ENCODE measurements at places on chromosomes 2 and 18. TPM values are rescaled to one million over a fixed set of nuclear protein-coding genes. Genes with fewer than 3 reads are reported as not detected.

FLACC1 gene
- 1.5 TPM for total RNA-seq

GRCh38 chr2:12168791-12169388, 422.5 kb downstream of the LPIN1 start:
- DNase-seq, result no peak

AGXT gene
- 0.34 TPM for total RNA-seq

CLHC1 gene
- 3.6 TPM for total RNA-seq

GRCh38 chr2:143668234-143668633, 539.0 kb downstream of the ARHGAP15 start:
- no peak for DNase-seq

CRYGD gene
- not detected for total RNA-seq

GRCh38 chr2:11017921-11018320, 106.2 kb downstream of the KCNF1 start:
- DNase-seq, result no peak

- DNase-seq, result no peak
Observed at GRCh38 chr2:36339607-36340218, 15.9 kb upstream of the CRIM1 start.

- no peak for DNase-seq
Observed at GRCh38 chr2:85961754-85962153, 73.0 kb upstream of the ST3GAL5 start.

GRCh38 chr2:40543381-40543780, 91.5 kb upstream of the SLC8A1 start:
- DNase-seq, result no peak

DNA sequence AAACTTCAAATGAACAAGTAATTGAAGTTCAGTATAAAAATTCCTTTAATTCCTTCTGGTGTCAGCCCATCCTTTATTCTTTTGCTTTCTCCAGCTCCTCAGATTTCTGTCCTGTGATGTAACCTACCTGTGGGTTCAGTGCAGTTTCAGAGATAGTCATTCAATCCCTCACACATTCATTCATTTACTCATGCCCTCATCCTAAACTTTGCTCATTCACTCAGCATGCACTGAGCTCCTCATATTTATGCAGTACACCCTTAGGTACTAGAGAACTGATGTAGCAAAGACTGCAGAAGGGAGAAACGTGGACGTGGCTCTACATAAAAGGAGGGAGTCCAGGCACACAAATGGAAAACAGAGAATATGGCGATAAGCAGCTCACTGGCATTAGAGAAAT, 45.3 kb upstream of the STAT1 start:
- DNase-seq, result no peak

GRCh38 chr18:27887287-27887686, 289.6 kb downstream of the CDH2 start:
- DNase-seq, result no peak

GRCh38 chr2:119586085-119586484, 41.8 kb downstream of the CFAP221 start:
- DNase-seq, result no peak

DNA sequence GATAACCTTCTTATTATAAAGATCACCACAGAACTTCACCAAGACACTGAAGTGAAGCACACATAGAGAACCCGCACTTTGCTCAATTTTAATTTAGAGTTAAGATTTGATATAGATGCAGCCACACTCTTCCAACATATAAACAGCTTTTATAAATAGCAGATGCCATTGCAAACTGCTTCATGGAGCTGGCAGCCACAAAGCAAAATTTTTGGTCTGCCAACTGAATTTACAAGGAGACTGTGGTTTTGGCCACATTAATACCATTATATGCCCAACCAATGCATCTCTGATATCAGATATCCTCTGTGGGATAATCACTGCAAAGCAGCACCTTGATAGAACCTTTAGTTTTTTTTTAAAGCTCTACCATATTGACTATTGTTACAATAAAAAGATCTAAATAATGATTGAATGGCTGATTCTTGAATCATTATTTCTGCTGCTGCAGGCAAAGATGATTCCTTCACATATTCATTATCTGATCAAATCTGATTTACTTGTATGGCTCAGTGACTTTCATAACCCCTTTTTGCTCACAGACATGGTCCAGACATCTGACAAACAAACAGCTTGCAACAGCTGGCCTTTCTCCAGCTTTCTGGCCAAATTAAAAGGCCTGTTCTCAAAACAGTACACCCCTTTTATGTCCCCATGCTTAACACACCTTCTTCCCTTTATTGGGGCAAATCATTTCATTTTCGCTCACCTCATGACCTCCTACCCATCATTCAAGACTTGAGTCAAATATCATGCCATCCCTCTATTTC, 88.4 kb downstream of the METTL4 start:
- no peak for DNase-seq

GRCh38 chr18:59929621-59930295, 30.0 kb downstream of the PMAIP1 start:
- DNase-seq, result no peak

IL1F10 gene
- total RNA-seq, result not detected

GRCh38 chr2:42044939-42045338, 2.9 kb upstream of the PKDCC start:
- no peak for DNase-seq

DNA sequence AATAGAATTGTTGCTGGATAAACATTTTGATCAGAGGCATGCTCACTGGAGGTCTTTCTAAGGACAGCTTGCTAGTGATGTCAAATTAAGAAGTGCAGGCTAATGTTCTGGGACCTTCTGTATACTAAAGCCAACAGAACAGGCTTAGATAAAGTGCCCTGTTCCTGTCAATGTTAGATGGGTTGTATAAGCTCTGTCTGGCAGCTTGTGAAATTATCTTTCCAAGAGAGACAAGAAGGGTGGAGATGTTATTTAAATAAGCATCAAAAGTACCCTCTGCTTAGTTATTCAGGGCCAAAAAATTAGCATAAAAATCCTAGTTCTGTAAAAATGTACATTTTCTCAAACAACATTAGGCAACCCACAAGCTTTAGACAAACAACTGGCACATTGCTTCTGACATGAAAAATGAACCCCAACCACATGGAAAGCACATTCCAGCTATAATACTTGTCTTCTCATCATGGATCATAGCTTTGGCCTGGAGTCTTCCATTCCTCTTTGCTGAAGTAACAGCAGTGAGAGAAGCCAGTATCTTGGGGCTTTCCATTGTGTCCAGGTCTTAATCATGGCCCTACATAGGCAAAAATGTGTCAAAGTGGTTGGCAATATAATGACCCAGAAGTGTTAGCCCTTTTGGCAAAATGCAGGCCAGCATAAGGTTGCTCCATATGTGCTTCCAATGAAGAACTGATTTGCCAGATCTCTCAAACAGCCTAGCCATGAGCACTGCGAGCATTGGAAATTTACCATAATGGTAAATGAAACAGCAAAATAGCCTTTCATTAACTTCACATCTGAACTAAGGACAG, 478.1 kb upstream of the ZNF804A start:
- DNase-seq, result no peak

DNA sequence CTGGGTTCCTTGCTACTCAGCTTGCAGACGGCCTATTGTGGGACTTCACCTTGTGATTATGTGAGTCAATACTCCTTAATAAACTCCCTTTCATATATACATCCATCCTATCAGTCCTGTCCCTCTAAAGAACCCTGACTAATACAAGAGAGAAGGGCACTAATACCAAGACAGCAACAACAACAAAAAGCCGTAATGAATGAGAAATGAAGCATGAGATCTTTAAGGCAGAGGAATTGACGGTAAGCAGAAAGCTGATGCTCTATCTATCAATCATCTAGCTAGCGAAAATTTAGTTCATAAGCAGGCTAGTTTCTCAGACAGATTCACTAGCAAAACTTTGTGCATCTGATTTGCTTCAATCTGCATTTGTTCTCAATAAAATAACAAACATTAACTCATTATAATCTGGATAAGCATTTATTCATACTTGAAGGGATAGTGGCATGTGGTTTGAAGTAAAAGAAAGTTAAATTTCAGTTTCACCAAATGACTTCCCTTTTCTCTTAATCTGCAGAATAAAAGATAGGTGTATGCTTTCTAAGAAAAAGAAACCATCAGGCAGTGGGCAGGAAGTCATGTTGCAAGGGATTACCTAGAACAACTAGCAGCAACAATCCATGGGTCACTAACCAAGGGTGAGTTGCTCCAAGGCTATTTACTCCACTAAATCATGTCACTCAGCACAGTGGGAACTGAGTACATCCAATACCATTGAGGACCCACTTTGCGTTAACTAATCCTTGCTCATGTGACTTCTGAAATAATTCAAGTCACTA, 376.5 kb downstream of the TMEM182 start:
- DNase-seq, result no peak

GRCh38 chr2:203574824-203575223, 39.7 kb upstream of the RAPH1 start:
- DNase-seq, result no peak

DNA sequence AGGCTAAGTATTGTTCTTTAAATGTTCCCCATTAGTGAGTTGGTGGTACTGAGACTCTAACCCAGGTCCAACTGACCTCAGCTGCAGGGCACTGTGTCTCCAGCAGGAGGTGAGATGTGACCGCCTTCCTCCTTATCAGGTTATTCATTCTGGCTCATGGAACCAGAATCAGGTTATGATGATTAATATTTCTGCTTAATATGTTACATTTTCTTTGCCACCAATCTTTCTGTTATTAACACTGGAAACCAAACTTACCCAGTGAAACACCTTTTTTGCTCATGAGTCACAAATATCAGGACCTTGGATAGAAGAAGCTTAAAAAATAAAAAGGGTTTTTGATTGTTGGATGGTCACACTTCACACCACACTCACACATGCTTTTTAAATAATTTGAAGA, 85.4 kb downstream of the DPP4 start:
- no peak for DNase-seq

- DNase-seq, result no peak
Observed at GRCh38 chr2:122105171-122105876, 349.9 kb downstream of the TSN start.

DNA sequence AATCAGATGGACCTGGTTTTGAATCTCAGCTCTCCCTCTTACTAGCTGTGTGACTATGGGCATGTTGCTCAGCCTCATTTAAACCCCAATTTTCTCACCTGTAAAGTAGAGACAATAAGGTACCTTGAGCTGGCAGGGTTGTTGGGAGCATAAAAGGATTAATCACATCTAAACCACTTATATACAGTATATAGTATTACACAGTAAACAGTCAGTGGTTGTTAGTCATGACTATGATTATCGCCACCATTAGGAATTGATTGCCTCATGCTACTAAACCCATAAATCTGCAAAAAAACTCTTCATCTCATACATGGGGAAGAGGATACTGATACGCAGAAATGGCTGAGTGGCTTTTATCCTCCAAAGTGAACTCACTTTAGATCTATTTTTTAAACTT, 65.8 kb downstream of the INO80D start:
- DNase-seq, result no peak

- no peak for DNase-seq
Observed at GRCh38 chr2:159229476-159230144, 56.9 kb downstream of the WDSUB1 start.

DNA sequence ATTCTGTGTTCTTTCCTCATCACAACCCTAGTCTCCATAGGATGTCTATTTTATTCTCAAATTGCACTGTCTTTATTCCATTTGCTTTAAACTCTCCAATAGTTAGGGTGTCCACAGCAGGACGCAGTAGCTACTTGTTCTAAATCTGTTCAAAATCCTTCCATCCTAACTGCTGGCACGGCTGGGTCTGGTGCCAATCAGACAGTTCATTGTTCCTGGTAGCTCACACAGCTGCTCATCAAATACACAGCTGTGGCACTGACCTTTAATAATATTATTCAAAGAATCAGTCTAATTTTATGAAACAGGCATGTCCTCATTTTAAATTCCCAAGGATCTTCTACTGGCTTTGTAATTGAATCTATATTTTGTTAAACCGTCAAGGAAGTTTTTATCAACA, 59.7 kb upstream of the TMEFF2 start:
- no peak for DNase-seq

FASTKD2 gene
- total RNA-seq, result 47.3 TPM

GRCh38 chr2:58357521-58357920, 116.4 kb upstream of the FANCL start:
- DNase-seq, result no peak

ITGA4 gene
- 33.6 TPM for total RNA-seq

CAPN14 gene
- total RNA-seq, result 0.10 TPM

- no peak for DNase-seq
Observed at GRCh38 chr2:189015359-189015758, 41.2 kb downstream of the COL3A1 start.

DNA sequence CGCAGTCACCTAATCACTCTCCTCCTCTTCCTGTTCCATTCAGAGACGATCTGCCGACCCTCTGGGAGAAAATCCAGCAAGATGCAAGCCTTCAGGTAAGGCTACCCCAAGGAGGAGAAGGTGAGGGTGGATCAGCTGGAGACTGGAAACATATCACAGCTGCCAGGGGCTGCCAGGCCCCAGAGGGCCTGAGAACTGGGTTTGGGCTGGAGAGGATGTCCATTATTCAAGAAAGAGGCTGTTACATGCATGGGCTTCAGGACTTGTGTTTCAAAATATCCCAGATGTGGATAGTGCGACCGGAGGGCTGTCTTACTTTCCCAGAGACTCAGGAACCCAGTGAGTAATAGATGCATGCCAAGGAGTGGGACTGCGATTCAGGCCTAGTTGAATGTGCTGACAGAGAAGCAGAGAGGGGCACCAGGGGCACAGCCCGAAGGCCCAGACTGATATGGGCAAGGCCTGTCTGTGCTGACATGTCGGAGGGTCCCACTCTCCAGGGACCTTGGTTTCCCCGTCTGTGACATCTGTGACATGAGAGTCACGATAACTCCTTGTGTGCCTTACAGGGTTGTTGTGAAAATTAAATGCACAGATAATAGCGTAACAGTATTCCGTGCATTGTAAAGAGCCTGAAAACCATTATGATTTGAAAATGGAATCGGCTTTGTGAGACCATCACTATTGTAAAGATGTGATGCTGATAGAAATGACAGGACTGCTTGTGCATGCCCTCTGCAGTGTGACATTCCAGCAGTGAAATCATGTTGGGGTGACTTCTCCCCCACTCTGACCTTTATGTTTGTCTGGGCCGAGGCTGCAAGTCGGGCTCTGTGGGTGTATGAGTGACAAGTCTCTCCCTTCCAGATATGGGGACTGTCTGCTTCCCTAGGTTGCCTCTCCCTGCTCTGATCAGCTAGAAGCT, 510 bp downstream of the IL1RN start:
- no peak for DNase-seq

- DNase-seq, result peak; percentile 28
Observed at GRCh38 chr2:225040856-225041206, 1.4 kb downstream of the DOCK10 start.

NT5DC4 gene
- total RNA-seq, result not detected

TIA1 gene
- total RNA-seq, result 94.4 TPM

MRPS9 gene
- total RNA-seq, result 45.0 TPM
